ENCODE measurements at places on chromosomes 16 and 17.

DNA sequence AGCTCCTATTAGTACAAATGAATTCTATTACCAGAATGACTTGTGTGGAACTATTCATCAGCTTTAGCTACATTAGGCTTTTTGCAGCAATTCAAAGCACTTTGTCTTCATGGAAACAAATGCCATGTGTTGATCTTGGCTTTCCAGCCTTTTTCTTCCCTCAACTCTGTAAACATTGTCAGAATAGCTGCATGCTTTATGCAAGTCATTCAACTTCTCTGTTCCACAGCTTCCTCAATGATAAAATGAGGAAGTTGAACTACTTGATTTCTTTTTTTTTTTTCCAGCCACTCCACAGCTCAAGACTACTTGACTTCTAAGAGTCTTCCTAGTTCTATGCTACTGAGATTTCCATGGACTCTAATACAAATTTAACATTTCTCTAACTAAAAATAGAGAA is 41.1 kb downstream of the KIAA0753 start:
- no peak for DNase-seq

DNA sequence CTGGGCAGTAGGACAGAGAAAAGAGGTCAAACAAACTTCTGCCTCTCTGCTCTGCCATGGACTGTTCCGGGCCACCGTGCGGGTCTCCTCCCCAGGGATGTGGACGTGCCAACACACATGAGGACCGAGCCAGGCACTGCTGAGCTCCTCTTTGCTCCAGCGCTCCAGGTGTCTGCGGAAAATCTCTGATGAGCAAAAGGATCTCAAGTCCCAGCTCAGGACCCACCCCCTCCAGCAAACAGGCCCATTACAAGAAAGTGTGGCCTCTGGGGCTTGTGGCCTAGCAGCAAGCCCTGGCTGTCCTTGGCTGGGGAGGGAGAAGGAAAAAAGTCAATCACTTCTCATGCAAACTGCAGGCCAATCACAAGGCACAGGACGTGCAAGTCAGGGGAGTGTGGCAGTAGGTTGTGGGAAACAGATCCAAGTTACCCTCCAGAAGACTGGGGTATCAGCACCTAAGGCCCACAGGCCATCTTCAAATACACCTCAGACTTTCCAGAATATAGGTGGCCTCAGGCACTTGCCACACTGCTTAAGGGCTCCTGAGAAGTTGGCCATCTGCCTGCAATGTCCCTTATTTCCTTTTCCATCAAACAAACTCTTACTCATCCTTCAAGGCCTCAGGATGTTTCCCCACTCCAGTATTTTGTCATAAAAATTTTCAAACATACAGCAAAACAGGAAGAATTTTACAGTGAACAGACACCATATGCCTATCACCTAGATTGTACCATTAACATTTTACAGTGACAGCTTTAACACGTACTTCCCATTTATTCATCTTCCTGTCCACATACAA is 36.0 kb upstream of the SREBF1 start:
- DNase-seq, result no peak

GRCh38 chr17:31433811-31434726 is 42.6 kb downstream of the RAB11FIP4 start:
- no peak for DNase-seq

- no peak for DNase-seq
Observed at GRCh38 chr17:46929413-46929812, 6.5 kb downstream of the GOSR2 start.

GRCh38 chr16:55437625-55438024 is 41.4 kb upstream of the MMP2 start:
- no peak for DNase-seq

DNA sequence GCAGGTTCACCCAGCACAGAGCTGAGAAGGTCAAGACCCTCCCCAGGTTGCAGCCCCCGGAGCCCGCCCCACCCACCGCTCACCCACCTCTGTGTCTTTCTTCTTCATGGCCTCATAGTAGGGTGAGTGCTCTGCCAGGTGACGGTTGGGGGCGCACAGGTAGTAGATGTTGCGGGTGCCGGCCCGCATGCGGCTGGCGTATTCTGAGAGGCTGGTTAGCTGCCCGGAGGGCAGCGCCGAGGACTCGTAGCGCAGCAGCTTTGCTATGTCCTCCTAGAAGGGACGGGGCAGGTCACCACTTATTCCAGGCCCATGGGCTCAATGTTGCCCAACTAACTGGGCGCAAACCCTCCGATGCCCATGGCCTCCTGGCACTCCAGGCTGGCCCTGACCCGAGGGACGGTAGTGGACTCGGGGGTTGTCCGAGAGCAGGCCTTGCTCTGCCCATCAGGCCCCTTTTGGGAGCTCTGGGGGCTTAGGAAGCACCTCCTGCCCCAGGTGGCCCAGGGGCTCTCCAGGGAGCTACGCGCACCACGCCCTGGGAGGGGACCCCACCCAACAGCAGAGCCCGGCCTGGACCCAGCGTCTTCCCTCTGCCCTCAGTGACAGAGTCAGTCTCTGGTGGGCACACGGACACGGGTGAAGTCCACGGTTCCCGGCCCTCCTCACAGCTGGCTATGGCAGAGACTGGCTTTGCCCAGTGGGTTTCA is 9.9 kb downstream of the DNASE1 start:
- DNase-seq, result no peak

GRCh38 chr17:62696726-62697490 is 69.4 kb downstream of the MRC2 start:
- no peak for DNase-seq

- DNase-seq, result no peak
Observed at GRCh38 chr16:88004391-88004790, 53.2 kb downstream of the BANP start.

DNA sequence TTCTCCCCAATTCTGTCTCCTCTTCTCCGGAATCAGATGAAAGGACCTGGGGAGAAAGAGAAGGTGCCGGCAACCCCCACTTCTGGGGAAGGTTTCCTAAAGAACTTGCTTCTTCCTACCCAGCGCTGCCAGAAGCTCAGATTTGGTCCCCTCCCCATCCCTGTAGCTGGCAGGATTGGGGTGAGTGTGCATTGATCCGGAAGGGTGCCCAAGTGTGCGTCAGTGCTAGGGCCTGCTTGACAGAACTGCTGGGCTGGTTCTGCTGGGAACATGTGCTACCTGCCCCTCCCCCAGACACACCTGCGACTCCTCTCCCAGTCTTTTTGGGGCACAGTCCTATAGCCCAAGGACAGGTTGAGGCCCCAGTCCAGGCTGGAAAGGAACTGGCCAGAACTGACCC is 3.3 kb downstream of the ARL4D start:
- no peak for DNase-seq

DNA sequence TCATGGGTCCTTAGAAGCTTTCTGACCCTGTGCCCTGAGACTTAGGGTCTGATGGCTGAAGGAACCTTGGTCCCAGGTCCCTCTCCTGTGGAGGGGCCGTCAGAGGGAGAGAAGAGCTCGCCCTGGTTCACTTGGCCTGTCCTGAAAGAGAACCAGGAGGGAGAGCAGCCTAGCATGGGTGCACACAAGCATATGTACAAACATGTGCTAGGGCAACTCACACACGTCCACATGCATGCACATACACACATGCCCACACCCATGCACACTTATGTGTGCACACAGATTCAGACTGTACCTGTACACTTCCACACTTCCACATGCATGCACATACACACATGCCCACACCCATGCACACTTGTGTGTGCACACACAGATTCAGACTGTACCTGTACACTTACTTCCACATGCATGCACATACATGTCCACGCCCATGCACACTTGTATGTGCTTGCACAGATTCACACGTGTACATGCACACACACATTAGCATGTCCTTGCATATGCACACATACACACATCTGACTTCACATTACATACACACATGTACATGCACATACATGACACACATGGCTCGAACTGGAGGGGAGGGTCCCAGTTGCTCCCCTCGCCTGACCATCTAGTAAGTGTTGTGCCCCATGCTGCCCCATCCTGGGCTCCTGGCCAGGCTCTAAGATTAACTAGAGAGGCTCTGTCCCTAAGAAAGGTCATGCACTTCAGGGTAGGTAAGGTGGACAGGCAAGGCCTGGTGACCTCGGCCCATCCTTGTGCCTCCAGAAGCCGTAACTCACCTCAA is 122.0 kb downstream of the METRNL start:
- no peak for DNase-seq
